ENCODE measurements at places on chromosomes 5 and 9. TPM values are rescaled to one million over a fixed set of nuclear protein-coding genes. Genes with fewer than 3 reads are reported as not detected.
A peak's percentile ranks its signal among the peaks of the same experiment; 100 is the strongest.

- no peak for DNase-seq
- H3K27me3 ChIP-seq: no peaks in the 10 kb centered on the region
- peaks cover 5% of the 10 kb centered on the region for H3K4me1 ChIP-seq
- no peak overlapping the region for H3K27ac ChIP-seq
- H3K36me3 ChIP-seq: no peaks in the 10 kb centered on the region
- no peak overlapping the region for H3K4me3 ChIP-seq
These were observed 177.3 kb upstream of the ACTBL2 start for GRCh38 chr5:57659886-57660285.

DNA sequence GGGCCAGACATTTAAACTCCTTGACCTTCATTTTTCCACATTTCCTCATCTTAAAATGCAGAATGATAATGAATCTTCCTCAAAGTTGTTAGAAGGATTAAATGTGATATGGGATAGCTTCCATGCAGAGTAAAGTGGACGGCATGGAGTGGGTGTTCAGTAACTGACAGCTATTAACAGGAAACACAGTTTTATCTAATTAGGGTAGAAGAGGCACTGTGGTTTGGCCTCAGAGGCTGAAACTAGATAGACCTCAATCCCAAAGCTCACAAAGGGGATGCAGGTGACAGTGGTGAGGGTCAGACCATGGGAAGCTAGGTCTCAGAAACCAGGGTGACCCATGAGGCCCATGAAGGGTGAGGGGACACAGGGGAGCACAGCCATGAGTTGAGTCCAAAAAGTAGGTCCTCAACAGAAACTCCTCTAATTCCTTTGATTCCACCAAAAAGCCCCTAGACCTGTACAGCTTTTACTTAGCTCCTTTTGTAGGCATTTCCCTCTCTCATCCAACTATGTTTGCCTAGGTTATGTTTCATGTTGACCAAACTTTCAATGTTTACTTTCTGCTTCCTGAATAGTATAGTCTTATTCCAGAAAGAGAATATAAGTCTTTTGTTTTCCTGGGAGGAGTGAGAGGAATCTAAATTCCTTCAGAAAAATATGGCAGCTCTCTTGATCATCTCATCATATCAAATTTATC lies 27.9 kb upstream of the GLDC start:
- H3K4me3 ChIP-seq: no peak overlapping the region
- DNase-seq: no peak
- H3K27ac ChIP-seq: no peak overlapping the region
- no peaks in the 10 kb centered on the region for H3K36me3 ChIP-seq
- H3K27me3 ChIP-seq: no peaks in the 10 kb centered on the region
- no peaks in the 10 kb centered on the region for H3K4me1 ChIP-seq

DNA sequence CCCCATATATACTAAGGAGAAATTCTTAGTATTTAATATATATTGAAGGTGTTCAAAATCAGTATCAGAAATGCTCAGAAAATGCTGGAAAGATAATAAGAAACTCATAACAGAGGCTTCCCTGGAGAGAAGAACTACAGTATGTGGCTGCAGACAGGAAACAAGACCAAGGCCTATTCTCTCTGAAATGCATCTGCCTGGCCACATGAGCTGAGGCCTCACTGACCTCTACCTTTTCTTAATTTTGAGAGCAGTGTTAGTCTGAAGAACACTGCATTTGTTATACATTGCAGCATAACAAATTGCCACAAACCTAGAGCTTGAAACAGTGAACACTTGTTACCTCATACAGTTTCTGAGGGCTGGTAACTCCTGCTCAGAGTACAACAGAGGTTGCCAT lies 133.4 kb upstream of the SPEF2 start:
- no peaks in the 10 kb centered on the region for H3K27me3 ChIP-seq
- no peak overlapping the region for H3K27ac ChIP-seq
- H3K4me1 ChIP-seq: peaks cover under 1% of the 10 kb centered on the region

Gene PCDHB14
- 2.7 TPM for total RNA-seq

Gene HMGCR
- total RNA-seq: 150 TPM

- peak overlapping the region; percentile 55 for H3K27ac ChIP-seq
- peaks cover 16% of the 10 kb centered on the region for H3K4me1 ChIP-seq
- DNase-seq: no peak
- peaks cover 3% of the 10 kb centered on the region for H3K27me3 ChIP-seq
These were observed 14.1 kb upstream of the C5orf58 start for GRCh38 chr5:170218726-170219125.

Data from osteoblast (primary cell).